ENCODE measurements at places on chromosomes 7 and 10.

DNA sequence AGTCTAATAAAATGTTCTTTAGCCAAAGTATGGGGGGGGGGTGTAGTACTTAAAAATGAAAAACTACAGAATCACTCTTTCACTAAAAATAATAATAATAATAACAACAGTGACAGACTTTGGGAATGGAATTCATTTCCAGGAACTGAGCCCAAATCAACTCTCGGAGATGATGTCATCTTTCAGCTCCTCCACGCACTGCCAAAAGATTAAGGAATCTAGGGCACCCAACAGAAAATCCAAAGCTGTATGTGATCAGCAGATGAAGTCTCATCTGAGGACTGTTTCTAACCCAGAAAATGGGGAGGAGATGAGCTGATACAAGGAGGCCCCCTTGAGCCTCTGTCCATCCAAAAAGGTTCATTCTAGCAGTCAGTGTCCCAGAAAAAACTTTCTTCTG, 54.5 kb downstream of the GRB10 start:
- DNase-seq, result peak; percentile 66

DNA sequence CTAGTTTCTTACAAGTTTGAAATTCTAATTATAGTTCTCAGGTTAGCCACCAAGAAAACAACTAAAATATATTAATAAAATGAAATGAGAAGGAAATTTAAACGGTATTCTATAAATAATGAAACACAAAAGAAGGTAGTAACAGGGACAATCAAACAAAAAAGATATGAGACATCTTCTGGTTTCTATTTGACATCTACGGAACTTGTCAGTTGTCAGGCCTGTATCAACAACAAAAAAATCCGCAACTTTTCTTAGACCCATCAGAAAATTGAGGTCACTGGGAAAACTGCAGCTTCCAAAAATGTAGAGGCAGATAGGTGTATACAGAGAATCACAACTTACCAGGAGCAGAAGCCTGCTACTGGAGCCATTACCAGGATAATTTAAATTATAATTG, 70.6 kb downstream of the ZPBP start:
- no peak for DNase-seq

DNA sequence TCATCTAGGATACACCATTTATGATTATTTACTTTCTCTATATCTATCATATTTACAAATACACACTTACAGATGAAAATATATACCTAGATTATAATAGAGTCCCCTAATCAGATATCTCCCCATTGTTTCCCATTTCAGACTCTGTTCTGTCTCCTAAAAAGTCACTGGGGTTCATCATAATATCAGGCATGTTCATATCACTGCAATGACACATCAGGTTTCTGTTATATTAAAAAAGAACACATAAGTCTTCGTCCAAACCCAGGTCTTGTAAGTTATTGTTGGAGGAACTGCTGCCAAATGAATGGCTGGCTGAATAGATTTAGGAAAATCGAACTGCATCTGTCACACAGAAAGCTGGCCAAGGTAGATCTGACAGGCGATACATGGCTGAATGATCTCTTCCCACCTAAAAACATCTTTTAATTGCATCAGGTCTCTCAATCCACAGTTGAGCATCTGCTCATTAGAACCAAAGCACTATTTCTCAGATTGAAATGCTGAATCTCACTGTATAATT, 178.7 kb downstream of the CACNA2D1 start:
- DNase-seq, result no peak

DNA sequence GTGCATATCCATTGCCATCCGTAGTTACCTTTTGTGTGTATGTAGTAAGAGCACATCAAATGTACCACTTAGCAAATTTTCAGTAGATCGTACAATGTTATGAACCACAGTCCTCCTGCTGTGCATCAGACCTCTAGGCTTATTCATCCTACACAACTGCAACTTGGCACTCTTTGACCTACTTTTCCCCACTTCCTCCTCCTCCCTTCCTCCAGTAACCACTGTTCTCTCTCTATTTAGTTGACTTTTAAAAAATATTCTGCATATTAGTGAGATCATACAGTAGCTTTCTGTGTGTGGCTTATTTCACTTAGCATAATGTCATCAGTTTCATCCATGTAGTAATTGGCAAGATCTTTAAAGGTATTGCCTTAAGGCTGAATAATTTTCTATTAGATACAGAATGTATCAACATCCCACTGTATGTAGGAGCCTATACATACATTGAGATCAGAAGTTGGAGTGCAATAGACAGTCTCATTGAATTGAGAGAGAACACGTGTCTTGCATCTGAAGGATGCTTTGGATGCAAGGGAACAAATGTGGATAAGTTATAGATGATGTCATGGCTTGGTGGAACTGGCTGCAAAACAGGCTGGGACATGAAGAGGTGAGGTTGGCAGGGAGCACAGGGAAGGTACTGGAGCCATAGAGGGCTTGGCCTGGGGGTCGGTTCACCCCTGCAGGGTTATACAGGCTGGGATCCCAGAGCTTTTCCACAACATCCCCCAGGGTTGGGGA, 83.0 kb upstream of the FAM180A start:
- no peak for DNase-seq

DNA sequence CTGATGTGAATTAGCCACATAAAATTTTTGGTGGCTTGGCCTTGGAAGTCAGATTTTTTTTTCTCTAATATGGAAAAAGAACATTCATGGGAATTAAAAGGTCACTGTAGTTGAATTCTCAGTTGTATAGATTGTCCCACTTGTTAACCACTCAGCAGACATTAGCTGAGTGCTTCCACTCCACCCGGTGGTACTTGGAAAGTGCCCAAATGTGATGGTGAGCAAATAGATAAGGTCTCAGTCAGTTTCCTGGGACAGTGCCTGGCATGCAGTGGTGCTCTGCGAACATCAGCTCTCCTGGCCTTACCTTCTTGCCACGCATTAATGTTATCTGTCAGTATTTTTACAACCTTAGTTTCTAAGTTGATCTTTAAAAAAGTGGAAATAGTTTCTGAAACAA, 1.4 kb downstream of the ATP5F1C start:
- peak; percentile 31 for DNase-seq

GRCh38 chr10:310371-310770, 175.1 kb downstream of the ZMYND11 start:
- DNase-seq, result peak; percentile 19

DNA sequence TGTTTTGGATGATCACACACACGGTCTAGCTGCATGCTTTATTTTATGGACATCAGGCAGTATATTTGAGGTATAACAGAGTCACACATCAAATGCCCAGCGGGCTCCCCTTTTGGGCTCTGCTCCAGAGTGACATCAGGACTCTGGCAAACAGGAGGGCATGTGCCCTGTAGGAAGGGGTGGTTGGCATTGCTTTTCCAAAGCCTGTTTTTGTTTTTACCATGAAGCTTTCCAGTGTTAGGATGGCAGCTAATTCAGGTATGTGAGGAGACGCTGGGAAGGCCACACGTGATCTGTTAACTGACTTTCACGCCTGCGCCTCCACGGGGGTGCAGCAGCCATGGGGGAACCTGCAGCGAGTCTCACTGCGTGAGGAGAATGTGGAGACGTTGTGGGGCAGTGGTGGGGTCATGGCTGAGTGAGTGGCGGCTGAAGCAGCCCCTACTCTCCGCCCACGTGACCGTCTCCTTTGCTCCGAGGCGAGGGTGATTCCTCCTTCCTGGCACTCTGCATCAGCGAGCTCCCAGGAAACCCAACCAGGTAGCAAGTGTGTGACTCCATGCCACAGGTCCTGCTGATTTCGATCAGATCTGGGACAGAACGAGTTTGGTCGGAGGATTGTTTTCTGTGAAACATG, 117.7 kb downstream of the ANKRD61 start:
- DNase-seq, result no peak

DNA sequence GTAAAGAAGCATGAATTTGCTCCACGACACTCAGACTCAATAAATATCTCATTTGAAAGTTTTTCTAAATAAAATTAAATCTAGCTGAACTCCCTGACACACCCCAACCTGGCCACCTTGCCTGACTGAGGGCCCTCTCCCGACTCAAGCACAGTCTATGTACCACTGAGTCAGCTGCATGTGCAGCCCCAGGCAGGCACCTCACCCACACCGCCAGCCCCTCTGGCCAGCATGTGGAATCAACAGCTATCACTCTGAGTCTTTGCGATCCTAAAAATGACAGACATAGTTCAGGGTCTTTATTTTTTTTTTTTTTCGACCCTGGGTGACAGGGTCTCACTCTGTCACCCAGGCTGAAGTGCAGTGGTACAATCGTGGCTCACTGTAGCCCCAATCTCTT, 35.2 kb downstream of the OAT start:
- DNase-seq, result no peak

DNA sequence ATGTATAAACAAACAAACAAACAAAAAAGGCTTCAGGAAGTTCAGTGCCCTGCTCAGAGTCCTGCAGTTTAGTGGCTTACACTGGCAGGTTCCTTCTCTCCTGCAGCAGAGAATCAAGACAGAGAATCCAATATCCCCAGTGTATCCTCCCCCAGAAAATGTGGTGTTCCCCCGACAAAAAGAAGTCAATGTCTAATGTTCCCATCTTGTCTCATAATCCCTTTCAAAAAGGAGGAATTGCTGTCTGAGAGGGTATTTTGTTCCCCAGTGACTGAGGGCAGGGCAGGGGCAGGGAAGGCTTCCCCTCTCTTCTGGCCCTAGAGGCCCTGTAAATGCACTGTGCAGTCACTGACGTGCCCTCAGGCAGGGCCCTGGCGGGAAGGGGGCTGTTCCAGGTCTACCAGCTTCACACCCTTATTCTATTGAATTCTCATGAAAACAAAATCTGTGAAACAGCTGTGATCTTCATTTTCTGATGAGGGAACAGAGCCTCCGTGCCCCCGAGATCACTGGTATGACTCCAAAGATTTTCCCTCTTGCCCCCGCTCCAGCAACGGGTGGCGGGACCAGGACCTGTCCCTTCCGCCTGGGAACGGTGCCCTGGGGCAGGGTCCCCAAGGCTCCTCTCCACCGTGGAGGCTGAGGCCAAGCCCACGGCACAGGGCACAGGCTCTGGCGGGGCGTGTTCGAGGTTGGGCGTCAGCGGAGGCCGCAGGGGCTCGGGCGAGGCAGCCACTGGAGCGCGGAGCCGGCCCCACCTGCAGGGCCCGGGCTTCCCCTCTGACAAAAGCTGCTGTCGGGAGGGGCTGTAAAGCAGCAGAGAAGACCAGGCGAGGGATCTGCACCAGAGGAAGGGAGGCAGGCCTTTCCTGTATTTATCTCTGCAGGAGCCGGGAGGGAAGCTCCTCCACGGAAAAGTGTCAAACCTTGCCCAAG, 13.4 kb upstream of the WDFY4 start:
- DNase-seq, result no peak

DNA sequence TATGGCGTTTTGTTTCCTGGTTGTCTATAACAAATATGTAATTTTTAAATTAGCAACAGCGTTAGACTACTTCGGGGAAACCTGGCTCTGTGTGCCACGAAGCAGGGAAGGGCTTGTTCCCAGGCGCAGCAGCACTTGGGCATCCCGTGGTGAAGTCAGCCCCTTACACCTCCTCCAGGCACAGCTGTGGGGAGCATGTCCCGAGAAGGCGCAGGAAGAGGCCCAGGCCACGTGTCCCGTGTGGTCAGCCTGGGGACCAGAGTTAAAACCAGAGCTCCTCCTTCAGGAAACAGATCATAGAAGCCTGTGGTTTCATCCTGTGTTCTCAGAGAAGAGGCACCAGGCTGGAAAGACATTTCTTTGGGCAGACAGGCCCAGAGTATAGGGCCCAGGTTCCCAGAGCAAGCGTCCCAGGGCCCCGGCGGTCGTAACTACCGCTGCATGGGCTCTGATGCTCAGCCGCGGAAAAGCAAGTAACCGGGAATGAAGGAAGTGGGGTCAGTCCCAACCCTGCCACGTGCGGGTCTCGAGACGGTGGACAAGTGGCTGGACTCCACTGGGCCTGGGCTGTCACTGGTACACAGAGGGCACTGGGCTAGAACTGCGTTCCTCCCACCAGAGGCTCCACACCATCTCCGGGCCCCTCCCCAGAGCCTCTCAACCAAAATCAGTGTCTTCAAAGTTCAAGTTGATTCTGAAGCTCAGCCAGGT, 7.1 kb downstream of the NUDT1 start:
- DNase-seq, result peak; percentile 90

GRCh38 chr10:124731551-124731950, 12.6 kb downstream of the FAM53B start:
- no peak for DNase-seq

DNA sequence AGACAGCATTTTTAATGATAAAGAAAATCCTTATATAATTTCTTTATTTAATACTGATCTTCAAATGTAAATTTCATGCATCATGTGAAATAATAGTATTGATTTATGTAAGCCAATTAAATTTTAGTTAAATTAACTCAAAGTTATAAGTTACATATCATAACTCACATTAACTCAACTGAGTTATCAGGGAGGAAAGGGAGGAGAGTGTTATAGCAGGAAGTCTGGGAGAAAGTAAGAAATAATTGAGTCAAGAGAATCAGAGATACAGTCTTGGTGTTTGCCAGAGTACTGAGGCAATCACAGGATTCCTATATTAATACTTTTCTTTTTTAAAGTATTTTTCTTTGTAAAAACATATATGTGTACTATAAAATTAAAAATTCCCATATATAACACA, 4.0 kb downstream of the BICC1 start:
- DNase-seq, result no peak

DNA sequence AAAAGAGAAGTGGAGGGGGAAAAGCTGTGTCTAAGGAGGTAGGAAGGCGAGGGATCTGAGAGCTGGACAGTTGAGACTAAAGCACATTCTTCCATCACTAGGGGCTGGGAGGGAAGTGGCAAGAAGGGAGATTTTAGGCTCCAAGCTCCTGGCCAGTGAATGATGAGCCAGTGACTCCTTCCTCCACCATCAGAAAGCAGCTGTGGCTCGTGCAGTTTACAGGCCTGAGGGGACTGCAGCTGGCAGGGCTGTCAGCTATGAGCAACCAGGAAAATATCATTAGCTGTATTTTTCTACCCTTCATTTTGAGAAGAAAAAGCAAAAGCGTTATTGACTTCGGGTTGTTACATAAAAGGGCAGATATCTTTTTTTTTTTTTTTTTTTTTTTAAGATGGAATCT, 60.7 kb downstream of the GPAM start:
- DNase-seq, result no peak

DNA sequence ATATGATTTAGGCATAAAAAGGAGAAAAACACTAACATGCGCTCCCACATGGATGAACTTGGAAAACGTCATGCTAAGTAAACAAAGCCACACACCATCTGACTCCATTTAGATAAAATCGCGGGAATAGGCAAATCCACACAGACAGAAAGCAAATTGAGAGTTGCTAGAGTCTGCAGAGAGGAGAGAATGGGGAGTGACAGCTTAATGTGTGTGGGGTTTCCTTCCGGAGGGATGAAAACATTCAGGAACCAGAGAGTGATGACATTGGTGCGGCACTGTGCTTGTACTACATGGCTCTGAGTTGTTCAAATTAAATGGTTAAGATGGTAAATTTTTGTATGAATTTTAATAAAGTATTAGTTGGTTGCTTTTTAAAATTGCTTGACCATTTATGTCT, 482.9 kb upstream of the AKR1E2 start:
- DNase-seq, result no peak

DNA sequence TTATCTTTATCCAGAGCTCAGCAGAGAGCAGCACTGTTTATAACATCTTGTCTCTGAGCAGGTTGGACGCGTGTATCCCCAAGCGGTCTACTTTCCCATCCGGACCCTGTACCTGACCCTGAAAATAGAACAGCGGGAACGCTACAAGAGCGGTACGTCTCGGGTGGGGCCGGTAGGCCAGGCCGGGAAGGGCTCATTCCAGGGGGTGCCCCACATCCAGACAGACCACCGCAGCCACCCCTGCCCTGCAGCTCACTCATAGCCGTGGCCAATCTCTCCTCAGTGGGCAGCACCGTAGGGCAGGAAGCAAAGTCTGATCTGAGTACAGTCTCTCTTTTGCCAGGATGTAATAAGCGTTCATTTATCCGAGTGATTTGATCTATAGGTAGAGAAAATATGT, 113.7 kb downstream of the TRRAP start:
- DNase-seq, result no peak

- DNase-seq, result peak; percentile 75
Measured at GRCh38 chr10:20254078-20254477, 437.8 kb downstream of the PLXDC2 start.

Measured in astrocyte of the hippocampus (primary cell).